ENCODE measurements at places on chromosomes 1 and 21. TPM values are rescaled to one million over a fixed set of nuclear protein-coding genes. Genes with fewer than 3 reads are reported as not detected.

DNA sequence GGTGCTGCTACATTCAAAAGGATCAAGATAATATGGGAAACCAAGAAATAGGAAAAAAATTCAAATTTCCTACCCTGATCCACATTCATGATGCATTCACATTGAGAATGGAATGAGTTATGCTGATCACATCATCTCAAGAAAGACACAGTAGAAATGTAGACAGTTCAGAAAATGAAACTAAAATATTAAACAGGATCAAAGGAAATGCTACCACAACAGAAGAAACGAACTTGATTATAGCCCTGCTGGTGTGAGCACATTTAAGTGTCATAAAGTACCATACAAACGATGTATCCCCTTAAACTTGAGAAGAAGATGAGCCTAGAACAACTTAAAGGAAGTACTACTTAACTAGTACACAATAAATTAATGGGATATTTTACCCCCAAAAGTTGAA, 21.3 kb downstream of the SYDE2 start:
- DNase-seq: no peak

GRCh38 chr1:151849126-151849525, 4.4 kb downstream of the THEM5 start:
- no peak for DNase-seq

DNA sequence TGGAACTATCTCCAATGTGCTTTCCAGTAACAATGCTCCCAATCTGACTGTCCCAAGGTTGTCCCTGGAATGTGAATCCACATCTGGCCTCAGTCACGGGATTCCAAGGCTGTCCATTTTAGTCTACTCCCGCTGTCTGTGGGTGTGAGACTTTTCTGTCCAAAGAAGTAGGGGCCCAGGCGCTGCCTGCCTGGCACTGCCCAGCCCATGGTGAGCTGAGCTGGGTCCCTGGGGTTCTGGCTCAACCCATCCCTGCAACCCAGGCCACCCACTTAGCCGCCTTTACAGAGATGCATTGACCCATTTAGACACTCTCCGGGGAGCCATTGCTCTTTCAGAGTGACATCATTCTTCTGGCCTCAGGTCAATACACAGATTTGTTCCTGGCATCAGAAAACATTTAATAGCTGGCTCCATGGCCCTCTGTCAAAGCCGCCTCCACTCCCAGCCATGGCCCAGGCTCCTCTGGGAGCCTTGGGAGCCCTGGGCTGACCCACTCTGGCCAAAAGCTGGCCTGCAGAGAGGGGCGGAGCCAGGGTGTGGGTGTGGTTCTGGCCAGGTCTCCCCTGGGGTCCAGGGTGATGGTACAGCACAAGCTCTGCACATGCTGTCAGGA, 47.2 kb upstream of the PAX7 start:
- DNase-seq: peak; percentile 44

DNA sequence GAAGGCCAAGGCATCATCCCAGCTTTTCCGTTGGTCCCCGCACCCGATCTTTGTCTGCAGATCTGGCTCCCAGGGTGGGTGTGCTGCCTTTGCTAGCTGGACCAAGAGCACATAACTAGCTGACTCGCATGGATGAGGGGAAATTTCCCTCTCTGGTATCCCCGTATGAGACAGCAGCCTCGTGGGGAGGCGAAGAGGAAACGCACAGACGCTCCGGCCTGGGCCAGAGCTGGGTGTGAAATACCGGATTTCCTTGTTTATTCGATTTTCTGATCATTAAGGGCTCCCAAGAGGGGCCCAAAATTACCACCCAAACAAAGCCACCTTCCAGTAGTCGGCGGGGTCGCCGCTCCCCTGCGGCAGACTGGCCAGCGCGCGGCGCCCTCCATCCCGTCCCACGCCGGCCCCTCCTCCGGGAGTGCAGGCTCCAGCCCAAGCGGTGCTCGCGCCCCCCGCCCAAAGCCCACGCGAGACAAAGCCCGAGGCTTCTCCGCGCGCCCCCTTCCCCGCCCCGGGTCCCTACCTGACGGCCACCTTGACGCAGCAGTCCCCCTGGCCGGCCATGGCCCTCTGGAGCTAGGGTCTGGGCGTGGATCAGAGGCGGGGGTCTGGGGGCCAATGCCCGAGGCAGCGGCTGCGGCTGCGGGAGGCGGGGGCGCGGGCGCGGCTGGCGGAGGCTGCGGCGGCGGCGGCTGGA, 546 bp downstream of the KIF21B start:
- no peak for DNase-seq

GRCh38 chr1:80050085-80050484, 1043.6 kb upstream of the ADGRL4 start:
- DNase-seq: no peak

- no peak for DNase-seq
Observed at GRCh38 chr1:6651909-6652308, 27.2 kb downstream of the THAP3 start.

The FCRL3 gene
- polyA plus RNA-seq: not detected

The RNF186 gene
- 0.20 TPM for polyA plus RNA-seq

The PADI4 gene
- 0.96 TPM for polyA plus RNA-seq

The GOLPH3L gene
- 17.5 TPM for polyA plus RNA-seq
